Left lung (tissue), 14 donors: ENCODE measurements at places on chromosomes 7 and 10. TPM values are rescaled to one million over a fixed set of nuclear protein-coding genes. Genes with fewer than 3 reads are reported as not detected.

ANKRD2 gene
- 1.9 TPM for total RNA-seq

ADCY1 gene
- total RNA-seq, result 0.90 TPM

SPDYE5 gene
- total RNA-seq, result not detected

SLC25A13 gene
- total RNA-seq, result 41.2 TPM

MSMB gene
- total RNA-seq, result not detected

TFR2 gene
- total RNA-seq, result 1.8 TPM

KLF14 gene
- not detected for total RNA-seq

GIMAP6 gene
- 19.4 TPM for total RNA-seq

VSIR gene
- total RNA-seq, result 46.7 TPM
